ENCODE measurements at places on chromosomes 1 and 21. TPM values are rescaled to one million over a fixed set of nuclear protein-coding genes. Genes with fewer than 3 reads are reported as not detected.
A peak's percentile ranks its signal among the peaks of the same experiment; 100 is the strongest.

TDRKH gene
- 17.4 TPM for total RNA-seq

GPR161 gene
- total RNA-seq, result 0.48 TPM

DRAXIN gene
- 0.11 TPM for total RNA-seq

LCE2B gene
- total RNA-seq, result not detected

MFAP2 gene
- total RNA-seq, result not detected

- no peak overlapping the region for H3K4me3 ChIP-seq
- no peaks in the 10 kb centered on the region for H3K36me3 ChIP-seq
- no peaks in the 10 kb centered on the region for H3K4me1 ChIP-seq
- H3K27ac ChIP-seq, result no peak overlapping the region
Measured at GRCh38 chr1:179750630-179751029, 7.5 kb downstream of the FAM163A start.

DNA sequence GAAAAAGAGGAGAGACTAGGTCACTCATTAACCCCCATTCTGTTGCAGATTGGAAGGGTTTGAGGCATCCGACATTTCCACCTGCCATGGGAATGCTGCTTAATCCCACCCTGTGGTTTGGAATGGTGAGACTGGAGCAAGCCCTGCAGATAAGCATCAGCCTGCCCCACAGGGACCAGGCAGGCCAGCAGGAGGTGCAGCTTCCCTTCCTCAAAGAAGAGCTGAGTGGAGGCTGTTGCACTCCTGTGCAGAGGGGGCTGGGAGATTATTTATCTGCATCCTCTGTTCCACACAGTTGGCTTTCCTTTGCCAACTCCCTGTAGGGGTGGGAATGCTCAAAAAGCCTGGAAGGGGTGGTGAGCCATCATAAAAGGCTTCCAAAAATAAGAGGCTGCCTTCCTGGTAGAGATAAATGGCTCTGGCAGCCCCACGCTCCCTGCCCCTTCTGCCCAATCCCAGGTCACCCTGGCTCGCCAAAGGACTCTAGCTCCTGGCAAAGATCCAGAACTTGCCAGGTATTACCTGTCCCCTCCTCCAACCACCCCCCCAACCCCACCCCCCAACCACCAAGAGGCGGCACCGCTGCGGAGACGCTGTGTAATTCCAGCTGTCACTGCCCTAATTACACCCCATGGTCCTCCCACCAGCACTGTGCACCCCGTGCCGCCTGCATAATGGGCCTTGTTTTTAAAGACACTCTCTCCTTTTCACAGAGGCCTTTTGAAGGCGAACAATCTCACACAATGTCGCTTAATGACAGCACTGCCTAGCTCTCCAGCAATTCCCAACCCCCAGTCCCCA, 83.0 kb upstream of the ZC3H12A start:
- no peak for DNase-seq
- no peaks in the 10 kb centered on the region for H3K36me3 ChIP-seq
- H3K4me1 ChIP-seq, result no peaks in the 10 kb centered on the region
- no peak overlapping the region for H3K27ac ChIP-seq

GRCh38 chr1:233815865-233816264, 88.6 kb upstream of the SLC35F3 start:
- no peaks in the 10 kb centered on the region for H3K27me3 ChIP-seq
- DNase-seq, result no peak
- H3K4me3 ChIP-seq, result no peak overlapping the region
- H3K27ac ChIP-seq, result no peak overlapping the region
- no peaks in the 10 kb centered on the region for H3K36me3 ChIP-seq

DNA sequence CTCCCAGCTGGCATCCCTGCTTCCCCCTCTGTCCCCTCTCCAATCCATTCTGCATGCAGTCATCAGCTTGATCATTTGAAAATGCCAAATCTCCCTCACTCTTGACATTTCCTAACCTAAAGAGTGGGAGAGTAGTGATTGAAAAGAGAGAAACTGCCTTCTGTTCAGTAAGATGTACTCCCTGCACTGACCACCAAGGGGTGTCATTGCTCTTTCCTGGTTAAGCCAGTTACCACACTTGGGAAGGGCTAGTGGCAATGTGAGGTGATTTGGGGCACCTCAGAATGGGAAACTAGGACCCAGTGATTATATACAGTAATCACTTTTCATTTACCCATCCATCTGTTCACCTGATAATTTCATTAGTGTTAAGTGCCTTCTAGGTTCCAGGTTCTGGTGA, 6.9 kb upstream of the TMEM269 start:
- H3K36me3 ChIP-seq, result peaks cover 41% of the 10 kb centered on the region
- H3K27ac ChIP-seq, result no peak overlapping the region
- no peaks in the 10 kb centered on the region for H3K27me3 ChIP-seq
- no peak for DNase-seq

GRCh38 chr1:77888081-77888780, at the start of gene NEXN:
Gene NEXN, plus strand, starts transcription at chr1:77888624. Its CDS starts 27,483 bp downstream, at chr1:77916107.
- H3K4me1 ChIP-seq, result peaks cover 5% of the 10 kb centered on the region
- no peaks in the 10 kb centered on the region for H3K27me3 ChIP-seq
- H3K36me3 ChIP-seq, result no peaks in the 10 kb centered on the region
- no peak within 1 kb of the TSS for H3K4me3 ChIP-seq
- H3K27ac ChIP-seq, result no peak within 1 kb of the TSS
- DNase-seq, result no peak

- peak overlapping the region; percentile 97 for H3K27ac ChIP-seq
- H3K36me3 ChIP-seq, result peaks cover 7% of the 10 kb centered on the region
- H3K4me3 ChIP-seq, result peak overlapping the region; percentile 97
- no peak for DNase-seq
Measured at GRCh38 chr1:117930484-117930883, 945 bp downstream of the WDR3 start.

- H3K4me3 ChIP-seq, result no peak overlapping the region
- H3K36me3 ChIP-seq, result no peaks in the 10 kb centered on the region
- DNase-seq, result no peak
Measured at GRCh38 chr1:234969581-234970400, 158.8 kb downstream of the TOMM20 start.

- no peaks in the 10 kb centered on the region for H3K27me3 ChIP-seq
- no peaks in the 10 kb centered on the region for H3K4me1 ChIP-seq
- DNase-seq, result no peak
- no peak overlapping the region for H3K27ac ChIP-seq
- H3K36me3 ChIP-seq, result no peaks in the 10 kb centered on the region
Measured at GRCh38 chr1:1427820-1428148, 6.7 kb upstream of the ANKRD65 start.

GRCh38 chr1:229121845-229122436, 149.0 kb upstream of the RAB4A start:
- H3K27me3 ChIP-seq, result no peaks in the 10 kb centered on the region
- H3K27ac ChIP-seq, result no peak overlapping the region
- no peak overlapping the region for H3K4me3 ChIP-seq

GRCh38 chr1:43207229-43207853, 35.2 kb downstream of the CFAP57 start:
- no peak for DNase-seq
- H3K27me3 ChIP-seq, result no peaks in the 10 kb centered on the region
- H3K27ac ChIP-seq, result no peak overlapping the region
- no peaks in the 10 kb centered on the region for H3K4me1 ChIP-seq
- no peak overlapping the region for H3K4me3 ChIP-seq
